Bronchial epithelial cell (primary cell): ENCODE measurements at places on chromosomes 4 and X. TPM values are rescaled to one million over a fixed set of nuclear protein-coding genes. Genes with fewer than 3 reads are reported as not detected.

DNA sequence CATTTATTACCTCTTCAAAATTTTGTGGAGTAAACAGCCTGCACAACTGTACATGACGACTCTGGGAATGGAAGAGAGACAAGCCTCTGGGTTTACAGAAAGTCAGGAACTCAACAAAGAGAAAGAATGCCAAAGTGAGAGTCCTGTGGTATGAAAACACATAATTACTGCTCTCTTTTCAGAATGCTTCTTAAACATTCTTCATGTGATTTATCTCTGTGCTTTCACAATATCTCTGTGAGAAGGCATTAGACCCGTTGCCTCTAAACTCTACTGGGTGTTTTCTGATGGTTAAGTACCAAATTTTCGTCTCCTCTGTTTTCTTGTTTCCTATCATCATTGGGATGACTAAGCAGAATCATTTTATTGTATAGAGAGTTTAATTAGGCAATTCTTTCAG is 966.6 kb upstream of the SLIT2 start:
- DNase-seq: no peak

GRCh38 chr4:143372093-143372915 is 35.6 kb downstream of the GAB1 start:
- no peak for DNase-seq

DNA sequence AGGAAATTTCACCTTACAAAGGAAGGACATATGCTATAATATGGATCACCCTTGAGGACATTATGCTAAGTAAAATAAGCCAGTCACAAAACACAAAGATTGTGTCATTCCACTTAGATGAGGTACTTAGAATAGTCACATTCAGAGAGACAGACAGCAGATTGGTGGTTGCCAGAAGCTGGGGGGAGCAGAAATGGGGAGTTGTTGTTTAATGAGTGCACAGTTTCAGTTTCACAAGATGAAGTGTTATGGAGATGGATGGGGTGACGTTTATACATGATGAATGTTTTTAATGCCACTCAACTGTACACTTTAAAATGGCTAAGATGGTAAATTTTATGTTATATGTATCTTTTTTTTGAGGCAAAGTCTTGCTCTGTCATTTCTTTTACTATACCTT is 14.8 kb upstream of the SPON2 start:
- no peak for DNase-seq

DNA sequence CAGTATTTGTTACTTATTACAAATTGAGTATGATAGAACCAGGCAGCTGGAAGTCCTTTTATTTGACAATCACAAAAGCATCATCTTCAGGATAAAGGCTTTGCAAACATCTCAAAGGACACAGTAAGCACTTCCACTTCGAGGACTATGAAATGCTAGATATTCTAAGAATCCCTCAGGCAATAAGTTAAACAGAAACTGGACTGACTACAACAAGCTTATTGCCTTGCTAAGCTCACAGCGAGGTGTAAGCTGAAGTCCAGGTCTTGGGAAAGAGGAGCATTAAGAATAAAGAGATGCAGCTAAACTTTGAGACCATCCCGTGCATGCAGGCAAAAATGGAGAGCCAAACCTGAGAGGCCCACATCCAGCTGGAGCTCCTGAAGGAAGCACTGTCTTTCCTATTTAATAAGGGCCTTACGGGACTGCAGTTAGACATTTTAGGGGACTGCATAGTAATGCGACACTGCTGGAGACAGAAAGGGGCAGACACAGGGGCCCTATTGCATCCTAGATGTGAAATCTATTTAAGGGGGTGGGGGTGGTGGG is 38.7 kb downstream of the DCHS2 start:
- no peak for DNase-seq

GRCh38 chrX:135114392-135114791 is 5.9 kb downstream of the ETDB start:
- no peak for DNase-seq

GRCh38 chr4:139622901-139623381 is 42.7 kb upstream of the MGST2 start:
- peak; percentile 8 for DNase-seq

DNA sequence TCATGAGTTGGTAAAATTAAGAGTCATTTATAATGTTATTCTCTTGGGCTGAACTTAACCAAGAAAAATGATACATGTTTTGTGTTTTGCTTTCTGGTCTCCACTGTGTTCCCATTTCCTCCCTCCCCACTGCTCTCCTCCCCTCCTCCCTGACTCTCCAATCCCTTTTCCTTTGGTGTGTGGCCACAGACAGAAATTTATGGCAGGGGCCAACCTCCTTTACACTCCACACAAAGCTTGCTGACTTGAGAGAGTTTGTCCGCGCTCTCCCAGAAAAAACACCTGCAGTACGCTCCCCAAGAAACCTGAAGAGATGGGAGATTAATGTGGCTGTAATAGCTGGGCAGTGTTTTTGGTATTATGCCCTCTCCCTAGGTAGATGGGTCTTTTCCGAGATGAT is 88.9 kb downstream of the ALPK1 start:
- DNase-seq: no peak

GRCh38 chr4:85498068-85498733 is 23.3 kb downstream of the ARHGAP24 start:
- peak; percentile 88 for DNase-seq

DNA sequence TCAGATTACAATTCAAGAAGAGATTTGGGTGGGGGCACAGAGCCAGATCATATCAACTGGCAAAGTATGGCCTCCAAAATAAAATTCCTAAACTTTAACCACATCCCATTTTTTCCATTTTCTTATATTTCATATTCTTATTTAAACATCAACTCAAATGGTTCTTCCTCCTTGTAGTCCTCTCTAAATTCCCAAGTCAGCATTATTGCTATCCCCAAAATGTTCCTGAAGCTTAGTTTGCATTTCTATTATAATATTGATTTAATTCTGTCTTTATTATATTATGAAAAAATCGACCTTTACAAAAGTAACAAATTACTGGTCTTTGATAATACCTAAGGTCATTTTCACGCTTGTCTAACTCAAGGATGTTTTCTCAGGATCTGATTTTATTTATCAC is 67.5 kb downstream of the NPY1R start:
- DNase-seq: no peak

Gene ETDB
- total RNA-seq: not detected in 2 replicates

GRCh38 chr4:122819708-122820449 is 6.8 kb upstream of the FGF2 start:
- DNase-seq: peak; percentile 48

- peak; percentile 17 for DNase-seq
Measured at GRCh38 chr4:26346203-26346620, 25.4 kb downstream of the RBPJ start.

DNA sequence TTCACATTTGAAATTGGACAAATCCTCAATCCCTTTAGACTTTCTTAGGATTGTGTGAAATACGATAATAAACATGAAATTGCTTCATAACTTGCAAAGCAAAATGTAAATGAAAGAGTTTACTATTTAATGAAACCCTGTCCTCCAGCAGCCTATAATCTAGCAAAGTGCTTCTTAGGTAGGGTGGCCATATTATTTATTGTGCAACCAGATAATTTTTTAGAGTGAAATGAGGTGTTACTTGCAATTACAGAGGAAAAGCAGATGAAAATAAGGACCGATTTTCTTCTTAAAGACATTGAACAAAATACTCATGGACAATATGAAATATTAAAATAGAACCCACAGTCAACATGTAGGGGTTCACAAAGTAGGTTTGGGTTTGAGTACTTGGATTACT is 116.2 kb upstream of the GALNT7 start:
- DNase-seq: no peak

Gene HTR2C
- total RNA-seq: not detected in 2 replicates

Gene CT45A2
- not detected in 2 replicates for total RNA-seq

GRCh38 chr4:168817370-168817769 is 192.7 kb downstream of the CBR4 start:
- DNase-seq: no peak

DNA sequence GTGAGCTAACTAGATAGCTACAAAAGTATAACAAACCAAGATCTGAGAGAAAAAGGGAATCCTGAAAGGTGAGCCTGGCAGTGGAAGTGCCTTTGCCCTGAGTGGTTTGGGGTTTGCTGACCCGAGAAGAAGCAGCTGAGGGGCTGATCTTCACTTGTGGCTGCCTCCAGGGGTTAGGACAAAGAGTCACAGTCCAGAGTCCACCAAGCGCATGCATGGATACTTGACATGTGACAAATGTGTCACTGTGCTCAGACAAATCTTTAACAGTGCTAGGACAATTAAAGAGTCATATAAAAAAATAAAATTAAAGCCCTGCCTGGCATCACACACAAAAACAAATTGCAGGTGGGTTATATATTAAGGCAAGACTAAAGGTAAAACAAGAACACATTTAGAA is 26.4 kb downstream of the HMGB3 start:
- DNase-seq: no peak

Gene CXXC4
- total RNA-seq: under 0.01 TPM in 1 of 2 replicates, not detected in the other

DNA sequence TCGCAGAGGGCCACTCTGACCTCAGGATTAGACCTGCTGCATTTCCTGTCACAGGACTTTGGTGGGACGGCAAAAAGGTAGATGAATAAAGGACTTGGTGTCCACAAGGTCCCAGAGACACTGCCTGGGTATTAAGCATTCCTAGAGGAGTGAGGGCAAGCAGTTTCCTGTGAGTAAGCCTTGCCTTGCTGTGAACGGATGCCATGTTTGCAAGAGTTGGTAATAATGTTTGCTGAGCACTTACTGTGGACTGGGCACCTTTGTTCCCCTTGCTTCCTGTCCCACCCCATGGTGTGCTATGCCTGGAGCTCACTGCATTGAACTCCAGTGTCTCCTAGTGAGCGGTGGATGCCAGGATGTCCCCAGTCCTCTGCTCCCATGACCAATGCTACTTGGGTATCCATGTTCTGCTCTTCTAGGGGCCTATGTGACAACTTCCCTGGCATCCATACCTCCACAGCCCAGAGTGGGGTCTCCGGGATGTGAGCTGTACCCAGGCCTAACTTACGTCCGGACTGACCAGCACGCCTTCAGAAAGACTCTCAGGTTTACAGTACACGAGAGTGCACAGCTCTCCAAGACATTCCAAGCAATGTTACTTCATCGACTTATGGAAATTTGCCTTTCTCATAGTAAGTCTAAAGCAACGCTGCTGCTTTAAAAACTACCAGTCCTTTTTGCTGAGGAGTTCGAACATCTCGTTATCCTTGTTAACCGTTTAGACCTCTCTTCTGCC is 95.5 kb upstream of the MSX1 start:
- DNase-seq: peak; percentile 53

- peak; percentile 15 for DNase-seq
Measured at GRCh38 chr4:176383273-176384077, 63.7 kb downstream of the SPCS3 start.

GRCh38 chr4:70746179-70746839 is 24.5 kb downstream of the RUFY3 start:
- peak; percentile 42 for DNase-seq

GRCh38 chrX:8748855-8749254 is 16.9 kb upstream of the ANOS1 start:
- peak; percentile 36 for DNase-seq

Gene SPANXA2
- not detected in 2 replicates for total RNA-seq

DNA sequence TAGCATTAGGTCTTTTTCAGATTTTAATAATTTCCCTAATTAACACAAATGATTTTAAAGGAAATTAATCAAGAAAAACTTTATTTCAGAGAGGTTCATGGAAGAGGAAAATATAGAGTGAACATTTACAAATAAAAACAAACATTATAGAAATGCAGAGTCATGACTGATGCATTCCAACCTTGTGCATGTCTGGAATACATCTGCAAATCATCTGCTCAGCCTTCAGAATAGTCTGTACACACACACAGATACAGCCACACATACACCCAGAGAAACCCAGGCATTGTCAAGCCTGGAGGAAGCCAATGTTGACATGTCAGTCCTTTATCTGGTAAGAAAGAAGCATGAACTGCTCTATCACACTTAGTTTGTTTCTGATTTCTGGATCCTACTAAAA is 61.3 kb upstream of the NFKB1 start:
- peak; percentile 71 for DNase-seq

- DNase-seq: no peak
Measured at GRCh38 chrX:53077207-53078197, 4.7 kb upstream of the TSPYL2 start.

- DNase-seq: no peak
Measured at GRCh38 chrX:123464709-123465108, 268.1 kb downstream of the THOC2 start.

DNA sequence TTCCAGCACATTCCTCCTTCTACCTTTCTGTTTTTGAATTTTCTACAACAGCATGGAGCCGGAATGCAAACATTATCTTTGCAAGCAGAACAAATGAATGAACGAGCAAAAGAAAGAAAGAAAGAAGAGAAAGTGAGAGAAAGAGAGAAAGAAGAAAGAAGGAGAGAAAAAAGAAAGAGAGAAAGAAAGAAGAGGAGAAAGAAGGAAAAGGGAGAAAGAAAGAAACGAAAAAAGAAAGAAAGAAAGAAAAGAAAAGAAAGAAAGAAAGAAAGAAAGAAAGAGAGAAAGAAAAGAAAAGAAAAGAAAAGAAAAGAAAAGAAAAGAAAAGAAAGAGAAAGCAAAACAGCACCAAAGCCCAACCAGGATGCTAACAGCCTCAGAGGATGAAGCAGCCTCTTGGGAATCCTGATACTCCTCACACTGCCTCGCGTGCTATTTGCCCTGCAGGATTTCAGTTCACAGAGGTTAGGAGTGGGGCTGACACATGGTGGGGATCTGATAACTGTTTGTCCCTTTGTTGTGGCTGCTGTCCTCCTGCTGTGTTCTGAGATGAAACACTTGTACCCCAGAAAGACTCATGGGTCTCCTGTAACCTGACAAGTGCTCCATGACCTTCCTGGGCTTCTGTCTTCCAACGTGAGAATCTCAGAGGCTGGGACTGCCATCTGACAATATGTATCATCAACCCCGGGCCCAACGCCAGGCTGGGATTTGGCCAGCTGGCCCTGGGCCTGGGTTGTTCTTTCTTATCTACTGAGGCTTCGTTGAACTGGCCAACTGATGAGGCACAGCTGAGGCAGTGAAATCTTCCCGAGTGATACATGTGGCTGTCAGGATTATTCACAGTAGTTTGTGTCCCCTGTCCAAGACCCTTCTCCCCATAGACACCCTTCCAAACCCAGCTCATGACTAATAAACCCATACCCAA is 61.0 kb downstream of the SEPSECS start:
- DNase-seq: peak; percentile 46

Gene FAM9B
- not detected in 2 replicates for total RNA-seq

DNA sequence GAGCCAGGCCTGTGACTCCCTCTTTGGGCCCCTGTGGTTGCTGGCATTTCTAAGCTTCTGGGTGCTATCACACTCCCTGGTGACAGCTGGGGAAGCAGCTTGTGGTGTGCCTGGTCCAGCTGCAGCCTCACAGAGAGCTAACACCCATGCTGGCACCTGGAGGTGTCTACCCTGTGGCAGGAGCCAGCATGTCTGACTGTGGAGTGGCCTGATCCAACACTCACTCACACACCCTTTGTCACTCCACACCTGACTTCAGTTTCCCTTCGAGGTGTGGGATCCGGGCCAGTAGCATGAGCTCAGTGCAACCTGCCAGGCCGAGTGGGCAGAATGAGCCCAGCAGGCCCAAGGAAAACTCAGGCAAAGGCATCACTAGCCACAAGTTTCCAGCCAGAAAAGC is 67.5 kb downstream of the TECRL start:
- no peak for DNase-seq

- peak; percentile 49 for DNase-seq
Measured at GRCh38 chr4:3369781-3370674, 71.7 kb upstream of the HGFAC start.

Gene HPRT1
- 8.8 and 11.6 TPM in 2 replicates for total RNA-seq

- DNase-seq: no peak
Measured at GRCh38 chr4:1171311-1172227, 814 bp downstream of the SPON2 start.

- no peak for DNase-seq
Measured at GRCh38 chr4:72531768-72532290, 37.2 kb downstream of the ADAMTS3 start.

Gene STATH
- not detected in 2 replicates for total RNA-seq

Gene CSN3
- not detected in 2 replicates for total RNA-seq

Gene DCAF8L2
- not detected in 2 replicates for total RNA-seq
